ENCODE measurements at places on chromosomes 4 and X.

GRCh38 chrX:56974408-56974807, 20.9 kb downstream of the SPIN3 start:
- DNase-seq, result no peak

GRCh38 chr4:38686682-38687081, 22.7 kb downstream of the KLF3 start:
- DNase-seq, result no peak

DNA sequence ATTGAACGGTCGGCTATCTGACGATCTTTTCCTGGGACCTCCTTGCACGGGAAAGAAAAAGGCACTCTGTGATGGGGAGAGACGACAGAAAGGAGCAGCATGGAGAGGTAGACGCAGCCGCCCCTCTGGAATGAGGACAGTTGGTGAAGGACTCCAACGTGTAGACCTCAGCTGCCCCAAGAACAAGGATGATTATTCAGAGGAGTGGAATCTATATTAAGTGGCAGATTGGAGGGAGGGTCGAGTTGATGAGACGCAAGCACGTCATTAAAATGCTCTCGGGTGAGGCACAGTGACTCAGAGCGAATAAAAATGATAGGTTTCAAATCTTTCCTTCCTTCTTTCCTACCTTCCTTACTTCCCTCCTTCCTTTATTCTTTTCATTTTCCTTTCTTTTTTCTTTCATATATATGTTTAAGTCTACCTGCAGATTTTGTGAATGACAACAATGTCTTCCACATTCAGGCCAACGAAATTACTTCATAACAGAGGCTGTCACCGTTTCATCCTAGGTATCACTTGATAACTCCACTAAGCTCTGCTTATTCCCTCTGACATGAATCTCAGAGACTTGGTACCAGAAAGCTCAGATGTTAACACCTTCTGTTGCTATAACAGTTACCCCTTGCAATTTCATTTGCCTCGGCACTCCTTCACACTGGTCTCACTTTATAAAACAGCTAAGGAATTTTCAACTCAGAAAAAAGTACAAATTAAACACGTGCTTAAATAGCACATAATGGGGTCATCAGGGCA, 110.0 kb upstream of the PPARGC1A start:
- DNase-seq, result no peak

- DNase-seq, result no peak
Observed at GRCh38 chr4:19941434-19941833, 310.3 kb upstream of the SLIT2 start.

DNA sequence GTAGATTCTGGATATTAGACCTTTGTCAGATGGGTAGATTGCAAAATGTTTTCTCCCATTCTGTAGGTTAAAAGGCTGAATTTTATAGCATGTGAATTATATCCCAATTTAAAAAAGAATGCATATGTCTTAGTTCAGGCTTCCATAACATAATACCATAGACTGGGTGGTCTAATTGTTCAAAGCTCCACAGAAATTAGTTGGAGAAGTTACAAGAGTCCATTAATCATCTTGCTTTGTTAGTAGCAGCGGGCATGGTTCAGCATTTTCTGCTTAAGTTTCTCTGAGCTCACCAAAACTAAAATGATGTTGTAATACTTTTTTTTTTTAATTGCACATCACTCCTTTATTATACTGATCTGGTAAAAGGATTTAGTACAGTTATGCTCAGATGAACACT, 1.8 kb downstream of the PGAM4 start:
- DNase-seq, result no peak

GRCh38 chrX:2430265-2430825, 70.4 kb downstream of the DHRSX start:
- DNase-seq, result no peak

DNA sequence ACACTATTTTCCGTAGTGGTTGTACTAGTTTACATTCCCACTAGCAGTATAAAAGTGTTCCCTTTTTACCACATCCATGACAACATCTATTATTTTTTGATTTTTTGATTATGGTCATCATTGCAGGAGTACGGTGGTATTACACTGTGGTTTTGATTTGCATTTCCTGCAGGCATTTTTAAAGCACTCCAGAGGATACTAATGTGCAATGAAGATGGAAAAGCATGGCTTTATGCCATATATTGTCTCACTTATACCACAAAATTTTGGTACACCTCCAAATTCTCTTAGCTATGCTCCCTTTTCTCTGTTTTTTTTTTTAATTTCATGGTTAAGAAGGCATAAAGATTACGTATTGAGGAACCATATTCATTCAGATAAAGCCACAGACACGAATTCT, 35.1 kb upstream of the NPY2R start:
- DNase-seq, result no peak

- DNase-seq, result no peak
Observed at GRCh38 chrX:16119353-16120220, 3.8 kb upstream of the GRPR start.

DNA sequence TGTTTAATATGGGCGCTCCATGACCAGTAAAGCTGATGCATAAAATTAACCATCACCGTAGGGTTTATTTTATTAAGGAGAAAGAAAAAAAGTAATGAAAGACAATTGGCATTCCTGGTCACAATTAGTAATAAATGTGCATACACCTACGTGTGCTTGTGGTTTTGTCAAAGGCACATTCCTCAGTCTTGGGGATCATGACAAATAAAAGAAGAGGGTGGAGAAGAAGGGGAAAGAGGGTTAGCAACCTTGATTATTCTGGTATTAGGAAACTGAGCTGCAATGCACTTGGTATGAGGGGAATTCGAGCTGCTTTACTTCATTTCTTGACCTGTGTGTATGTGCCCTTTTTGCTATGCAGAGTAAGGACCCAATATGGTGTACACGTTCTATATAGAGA, 1798.3 kb upstream of the PCDH7 start:
- DNase-seq, result no peak

- DNase-seq, result no peak
Observed at GRCh38 chrX:10387011-10387410, 230.2 kb downstream of the CLCN4 start.

Measured in vagina (tissue), 2 donors.